ENCODE measurements at places on chromosomes 7 and 10.

- no peak for DNase-seq
These were observed 170.4 kb downstream of the EGFR start for GRCh38 chr7:55189146-55189766.

GRCh38 chr7:67402280-67402679, 405.6 kb downstream of the TYW1 start:
- DNase-seq = no peak

DNA sequence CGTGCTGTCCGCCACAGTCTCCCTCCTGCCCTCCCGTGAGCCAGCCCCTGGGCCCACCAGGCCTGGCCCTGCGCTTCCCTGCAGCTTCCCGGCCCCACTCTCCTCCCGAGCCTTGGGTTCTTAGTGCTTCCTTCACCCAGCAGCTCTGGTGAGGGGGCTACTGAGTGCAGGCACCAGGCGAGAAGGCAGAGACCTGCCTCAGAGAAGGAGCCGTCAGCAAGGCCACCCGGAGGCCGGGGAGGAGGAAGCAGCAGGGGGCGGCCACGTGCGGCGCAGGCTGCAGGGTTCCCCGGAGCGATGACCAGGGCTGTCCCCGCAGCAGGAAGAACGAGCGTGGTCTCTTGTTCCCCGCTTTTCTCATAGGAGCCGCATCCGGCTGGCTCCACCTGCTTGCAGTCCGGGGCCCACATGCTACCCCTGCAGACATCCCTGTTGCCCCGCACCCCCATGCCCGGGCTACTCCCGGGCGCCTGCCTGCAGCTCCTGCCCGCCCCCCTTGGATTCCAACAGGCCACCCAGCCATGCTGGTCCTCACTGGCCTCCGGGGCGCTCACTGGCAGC, 20.5 kb downstream of the YKT6 start:
- no peak for DNase-seq

GRCh38 chr7:158517571-158517970, 70.1 kb downstream of the PTPRN2 start:
- no peak for DNase-seq

DNA sequence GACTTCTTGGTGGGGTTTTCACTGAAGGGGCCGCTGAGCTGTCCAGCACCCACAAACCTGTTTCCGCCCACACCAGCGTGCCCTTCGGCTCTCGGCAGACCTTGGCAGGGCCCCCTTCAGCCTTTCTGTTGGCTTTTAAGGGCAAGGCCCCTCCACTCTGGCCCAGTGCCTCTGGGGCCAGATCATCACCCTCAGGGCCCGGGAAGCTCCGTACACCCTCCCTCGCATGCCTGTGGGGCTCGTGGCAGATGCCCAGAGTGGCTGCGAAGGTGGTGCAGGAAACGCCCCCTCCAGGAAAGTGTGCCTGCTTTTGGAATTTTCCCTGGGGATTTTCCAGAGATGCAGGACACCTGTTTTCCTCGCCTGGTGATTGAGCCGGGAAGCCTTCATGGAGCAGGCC, 7.0 kb downstream of the LHPP start:
- DNase-seq = no peak

- no peak for DNase-seq
These were observed 259.3 kb upstream of the TMEM72 start for GRCh38 chr10:44651834-44652233.

DNA sequence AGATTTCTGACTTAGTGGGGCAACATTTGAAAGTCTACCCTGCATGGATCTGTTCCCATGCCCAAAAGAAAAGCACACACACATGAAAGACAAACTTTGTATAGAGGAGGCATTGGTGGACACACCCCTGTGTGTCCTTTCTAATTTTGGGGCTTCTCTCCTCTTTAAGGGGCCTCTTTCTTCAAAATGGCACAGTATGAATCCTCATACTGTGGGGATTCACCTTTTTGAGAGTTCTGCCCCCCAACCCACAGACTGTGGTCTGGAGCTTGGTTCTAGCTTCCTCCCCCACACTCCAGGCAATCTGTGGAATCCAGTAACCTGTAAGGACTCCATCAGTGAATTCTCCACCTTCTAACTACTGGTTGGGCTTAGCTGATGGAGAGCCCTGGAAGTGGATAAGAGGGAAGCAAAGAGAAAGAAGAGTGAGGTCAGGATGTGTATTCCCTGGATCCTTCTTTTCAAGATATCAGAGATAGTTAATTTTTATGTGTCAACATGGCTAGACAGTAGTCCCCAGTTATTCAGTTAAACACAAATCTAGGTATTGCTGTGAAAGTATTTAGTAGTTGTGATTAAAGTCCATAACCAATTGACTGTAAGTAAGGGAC, 32.4 kb upstream of the CDK6 start:
- no peak for DNase-seq

DNA sequence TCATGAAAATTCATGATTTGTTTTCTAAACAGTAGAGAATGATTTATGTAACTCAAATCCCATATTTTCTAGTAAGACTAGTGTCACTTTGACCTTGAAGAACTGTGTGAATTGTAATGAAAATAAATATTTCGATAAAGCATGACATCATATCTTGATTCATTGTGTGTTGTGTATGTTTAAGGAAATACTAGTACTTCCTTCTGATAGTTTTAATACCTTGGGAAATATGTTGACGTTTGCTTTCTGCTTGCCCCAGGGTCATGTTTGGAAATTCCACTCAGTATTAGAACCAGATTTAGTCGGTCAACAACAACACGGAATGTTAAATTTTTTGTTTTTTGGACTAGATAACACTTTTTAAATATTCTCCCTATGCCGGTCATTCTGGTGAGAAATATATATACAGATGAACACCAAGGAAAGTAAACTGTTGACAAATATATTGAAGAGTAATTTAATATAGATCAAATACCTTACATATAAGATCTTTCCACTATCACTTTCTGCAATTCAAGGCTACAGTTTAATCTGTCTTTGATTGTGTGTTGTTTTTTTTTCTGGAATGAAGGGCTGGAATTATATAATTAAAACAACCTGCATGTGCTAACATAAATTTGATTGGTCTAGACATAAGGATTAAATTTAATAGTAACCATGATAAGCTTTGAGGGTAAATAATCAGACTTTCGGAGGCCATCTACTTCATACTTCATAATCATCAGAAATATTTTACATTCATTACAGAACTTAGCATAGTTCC, 126.2 kb downstream of the MDFIC start:
- no peak for DNase-seq

DNA sequence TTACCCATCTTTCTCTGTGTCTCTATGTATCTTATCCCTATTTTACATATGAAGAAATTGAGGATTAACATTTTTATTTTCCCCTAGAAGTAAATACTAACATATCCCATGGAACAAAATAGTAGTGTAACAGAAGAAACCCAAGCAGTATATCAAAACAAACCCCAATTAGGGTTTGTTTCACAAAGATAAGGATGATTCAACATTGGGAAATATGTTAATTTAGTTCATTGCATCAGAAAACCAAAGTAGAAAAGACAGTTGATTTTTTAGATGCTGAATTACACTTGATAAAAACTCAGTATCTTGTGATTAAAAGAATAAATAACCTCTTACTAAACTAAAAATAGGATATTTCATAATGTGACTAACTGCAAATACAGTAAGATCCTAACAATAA, 87.8 kb downstream of the GLCCI1 start:
- no peak for DNase-seq

DNA sequence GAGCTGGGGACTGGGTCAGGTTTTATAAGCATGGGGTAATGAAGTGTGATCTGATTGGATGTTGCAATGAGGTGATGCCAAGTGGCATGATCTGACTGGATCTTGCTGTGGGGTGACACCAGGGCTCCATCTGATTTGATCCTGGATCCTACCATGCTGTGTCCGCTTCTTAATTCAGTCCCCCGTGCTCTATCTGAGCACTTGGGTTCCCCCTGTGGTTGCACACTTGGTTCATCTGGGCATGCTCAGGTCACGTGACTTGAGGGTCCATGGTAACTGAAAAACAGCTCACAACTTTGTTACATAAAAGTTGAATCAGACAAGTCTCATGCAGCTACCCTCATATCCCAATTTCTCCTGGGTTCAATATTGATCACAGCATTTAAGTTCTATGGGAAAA, 448.6 kb upstream of the NRP1 start:
- DNase-seq = no peak

DNA sequence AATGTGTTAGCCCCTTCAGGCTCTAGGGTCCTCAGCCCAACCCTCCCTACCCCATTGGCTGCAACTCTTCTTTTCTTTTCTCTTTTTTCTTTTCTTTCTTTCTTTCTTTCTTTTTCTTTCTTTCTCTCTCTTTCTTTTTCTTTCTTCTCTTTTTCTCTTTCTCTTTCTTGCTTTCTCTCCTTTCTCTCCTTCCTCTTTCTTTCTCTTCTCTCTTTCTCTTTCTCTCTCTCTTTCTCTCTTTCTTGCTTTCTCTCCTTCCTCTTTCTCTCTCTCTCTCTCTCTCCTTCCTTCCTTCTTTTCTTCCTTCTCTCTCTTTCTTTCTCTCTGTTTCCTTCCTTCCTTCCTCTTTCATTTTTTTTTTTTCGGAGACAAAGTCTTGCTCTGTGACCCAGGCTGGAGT, 458.9 kb downstream of the TYW1 start:
- DNase-seq = no peak

DNA sequence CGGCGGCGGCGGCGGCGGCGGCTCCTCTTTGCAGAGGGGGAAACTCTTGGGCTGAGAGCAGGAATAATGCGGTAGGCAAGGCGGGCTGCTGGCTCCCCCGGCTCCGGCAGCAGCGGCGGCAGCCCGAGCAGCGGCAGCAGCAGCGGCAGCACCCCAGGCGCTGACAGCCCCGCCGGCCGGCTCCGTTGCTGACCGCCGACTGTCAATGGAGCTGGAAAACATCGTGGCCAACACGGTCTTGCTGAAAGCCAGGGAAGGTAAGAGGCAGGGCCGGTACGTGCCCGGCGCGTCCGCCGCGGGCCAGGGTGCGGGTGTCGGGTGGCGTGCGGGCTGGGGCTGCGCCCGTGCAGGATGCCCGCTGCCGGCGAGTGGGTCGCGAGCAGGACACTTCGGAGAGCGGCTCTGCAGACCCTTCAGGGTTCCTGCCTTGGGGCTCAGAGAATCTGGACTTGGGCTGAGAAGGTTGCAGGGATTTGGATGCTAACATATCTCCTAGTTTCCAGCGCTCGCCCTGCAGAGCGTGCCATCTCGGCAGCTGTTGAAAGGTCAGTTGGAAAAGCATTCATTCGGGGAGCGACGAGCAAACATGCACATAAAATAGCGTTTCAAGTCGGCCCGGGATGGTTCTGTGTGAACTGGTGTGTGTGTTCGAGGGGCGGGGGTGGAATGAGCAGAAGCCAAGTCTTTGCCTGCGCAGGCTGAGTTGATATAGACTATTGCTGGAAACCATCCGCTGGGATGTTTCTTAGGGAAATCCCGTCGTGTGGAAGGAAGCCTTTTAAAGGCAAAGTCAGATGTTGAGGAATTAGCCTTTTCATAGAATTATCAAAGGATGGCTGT, 562 bp downstream of the GRK5 start:
- peak; percentile 39 for DNase-seq

GRCh38 chr7:47666164-47666862, 84.4 kb upstream of the TNS3 start:
- no peak for DNase-seq

DNA sequence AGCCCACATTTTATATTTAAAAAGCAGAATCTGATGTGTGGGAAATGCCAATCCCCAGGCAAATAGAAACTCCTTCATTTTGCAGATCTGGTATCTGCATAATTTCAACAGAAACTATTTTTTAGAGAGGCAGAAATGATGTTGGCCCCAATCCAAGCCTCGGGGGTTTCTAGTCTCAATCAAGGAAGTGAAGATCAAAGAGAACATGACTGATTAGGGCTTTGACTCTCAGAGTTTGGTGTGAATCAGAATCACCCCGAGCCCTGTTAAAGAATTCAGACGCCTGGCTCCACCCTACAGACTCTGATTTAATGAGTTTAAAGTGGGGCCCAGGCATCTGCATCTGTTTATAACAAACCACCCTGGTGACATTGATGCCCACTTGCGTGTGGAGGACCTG, 36.7 kb upstream of the UBE2H start:
- no peak for DNase-seq

- DNase-seq = no peak
These were observed 2.7 kb downstream of the AOC1 start for GRCh38 chr7:150855046-150855445.

GRCh38 chr7:134703782-134704181, 57.1 kb downstream of the BPGM start:
- no peak for DNase-seq

DNA sequence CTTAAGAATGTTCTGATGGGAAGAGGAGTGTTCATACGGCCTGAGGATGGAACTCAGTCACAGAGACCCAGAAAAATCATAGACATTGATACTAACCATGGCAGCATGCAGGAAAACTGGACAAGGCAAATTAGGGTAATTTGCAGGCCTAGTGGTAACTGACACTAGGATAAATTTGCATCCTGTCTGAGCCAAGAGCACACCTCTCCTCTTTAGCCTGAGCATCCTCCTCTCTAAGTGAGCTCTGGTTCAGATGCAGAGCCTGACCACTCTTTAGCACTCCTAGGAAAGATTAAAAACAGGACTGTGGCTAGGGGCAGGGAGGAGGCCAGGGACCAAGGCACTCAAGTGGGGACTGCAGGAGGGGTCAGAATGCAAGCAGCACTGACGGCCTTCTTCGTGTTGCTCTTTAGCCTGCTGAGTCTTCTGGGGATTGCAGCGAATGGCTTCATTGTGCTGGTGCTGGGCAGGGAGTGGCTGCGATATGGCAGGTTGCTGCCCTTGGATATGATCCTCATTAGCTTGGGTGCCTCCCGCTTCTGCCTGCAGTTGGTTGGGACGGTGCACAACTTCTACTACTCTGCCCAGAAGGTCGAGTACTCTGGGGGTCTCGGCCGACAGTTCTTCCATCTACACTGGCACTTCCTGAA, at the start of gene TAS2R41:
Gene TAS2R41, plus strand, starts transcription at position 373 of the 650 bp plus-strand sequence. Its CDS starts 0 bp downstream, at position 373.
- DNase-seq = no peak

- DNase-seq = no peak
These were observed 299.9 kb upstream of the LRRTM3 start for GRCh38 chr10:66625709-66626590.

- DNase-seq = no peak
These were observed 52.5 kb downstream of the GPR37 start for GRCh38 chr7:124713086-124713485.
